ENCODE measurements at places on chromosomes 16 and 17.
A peak's percentile ranks its signal among the peaks of the same experiment; 100 is the strongest.

DNA sequence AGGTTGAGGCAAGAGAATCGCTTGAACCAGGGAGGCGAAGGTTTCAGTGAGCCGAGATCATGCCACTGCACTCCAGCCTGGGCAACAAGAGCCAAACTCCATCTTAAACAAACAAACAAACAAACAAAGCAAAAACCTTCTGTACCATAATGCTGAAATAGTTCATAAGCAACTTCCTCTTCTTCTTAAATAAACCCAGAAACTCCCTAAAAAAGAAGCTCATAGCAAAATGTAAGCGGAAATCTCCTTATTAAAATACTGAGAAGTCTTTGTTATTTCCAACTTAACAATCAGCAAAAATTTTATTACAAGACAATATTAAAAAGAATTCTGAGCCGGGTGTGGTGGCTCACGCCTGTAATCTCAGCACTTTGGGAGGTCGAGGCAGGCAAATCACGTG lies 82.8 kb downstream of the FBXL20 start:
- no peak for DNase-seq

- DNase-seq = peak; percentile 52
Observed at GRCh38 chr16:10256784-10257641, 74.8 kb upstream of the GRIN2A start.

DNA sequence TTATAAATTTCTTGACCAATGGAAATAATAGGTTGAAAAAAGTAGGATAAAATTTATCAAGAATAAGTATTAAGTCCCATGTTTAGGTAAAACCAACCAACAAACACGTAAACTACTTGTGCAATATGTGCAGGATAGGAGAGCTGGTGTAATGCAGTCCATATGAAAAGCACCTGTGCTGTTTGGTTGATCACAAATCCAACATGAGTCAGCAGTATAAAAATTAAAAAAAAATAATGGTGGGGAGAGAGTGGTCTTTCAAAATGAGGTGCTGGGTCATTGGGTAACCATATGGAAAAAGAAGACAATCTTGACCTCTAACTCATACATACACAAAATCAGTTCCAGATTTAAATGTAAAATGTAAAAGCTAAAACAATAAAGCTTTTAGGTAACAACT lies 181.8 kb downstream of the HS3ST3B1 start:
- DNase-seq = no peak

DNA sequence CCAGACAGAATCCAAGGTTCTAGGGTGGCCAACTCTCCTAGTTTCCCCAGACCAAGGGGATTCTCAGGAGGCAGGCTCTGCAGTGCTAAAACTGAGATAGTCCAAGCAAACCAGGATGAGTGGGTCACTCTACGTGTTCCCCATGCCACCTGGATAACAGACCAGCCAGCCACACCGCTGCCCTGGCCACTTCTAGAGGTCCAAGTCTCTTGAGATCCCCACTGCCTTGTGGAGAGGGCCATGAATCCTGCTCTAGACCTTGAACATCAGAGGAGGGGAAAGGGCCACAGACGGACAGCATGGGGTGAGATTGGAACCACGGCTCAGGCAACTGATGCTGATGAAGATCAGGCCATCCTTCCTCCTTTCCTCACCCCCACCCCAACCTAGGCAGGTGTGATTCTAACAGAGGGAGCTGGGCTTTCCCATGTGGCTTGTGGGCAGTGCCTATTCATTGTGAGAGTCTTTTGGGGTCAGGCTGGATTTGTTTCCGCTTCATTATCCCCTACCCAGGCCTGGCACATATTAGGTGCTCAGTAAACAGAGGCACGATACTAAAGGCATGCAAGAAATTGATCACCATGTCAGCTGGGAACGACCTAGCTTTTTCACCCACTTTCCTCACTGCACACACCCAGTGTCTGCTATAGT lies 16.8 kb upstream of the TVP23A start:
- no peak for DNase-seq

DNA sequence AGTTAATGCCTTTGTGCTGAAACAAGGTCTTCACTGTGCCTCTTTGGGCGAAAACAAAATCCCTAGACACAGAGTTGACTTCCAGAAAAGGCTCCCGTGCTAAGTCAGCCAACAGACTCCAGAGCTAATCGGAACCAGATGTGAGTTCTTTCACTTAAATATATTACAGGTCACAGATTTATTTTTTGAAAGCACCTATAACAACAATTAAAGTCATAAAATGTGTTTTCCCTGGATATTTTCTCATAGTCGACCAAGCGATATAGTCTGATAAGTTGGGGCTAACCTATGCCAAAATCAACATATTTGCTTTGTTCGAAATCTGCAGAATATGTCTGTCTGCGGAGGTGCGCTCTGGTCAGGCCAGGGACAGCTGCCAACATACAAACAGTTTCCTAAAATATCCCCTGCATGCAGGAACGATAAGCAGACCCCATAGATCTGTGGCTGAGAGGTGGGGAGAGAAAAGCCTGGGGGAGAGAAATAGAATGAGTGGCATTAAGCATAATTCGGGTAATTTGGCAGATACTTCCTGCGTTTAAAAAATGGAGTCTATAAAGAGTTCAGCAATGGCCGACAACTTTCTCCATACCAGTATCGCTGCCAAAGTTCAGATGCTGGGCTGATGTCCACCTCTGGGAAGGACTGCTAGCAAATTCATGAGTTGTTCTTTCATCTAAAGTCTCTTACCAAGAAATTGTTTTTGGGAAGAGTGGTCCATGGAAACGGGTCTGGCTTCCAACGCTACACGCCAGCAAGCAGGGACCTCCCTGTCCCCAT lies 50.8 kb upstream of the MYH10 start:
- DNase-seq = no peak

DNA sequence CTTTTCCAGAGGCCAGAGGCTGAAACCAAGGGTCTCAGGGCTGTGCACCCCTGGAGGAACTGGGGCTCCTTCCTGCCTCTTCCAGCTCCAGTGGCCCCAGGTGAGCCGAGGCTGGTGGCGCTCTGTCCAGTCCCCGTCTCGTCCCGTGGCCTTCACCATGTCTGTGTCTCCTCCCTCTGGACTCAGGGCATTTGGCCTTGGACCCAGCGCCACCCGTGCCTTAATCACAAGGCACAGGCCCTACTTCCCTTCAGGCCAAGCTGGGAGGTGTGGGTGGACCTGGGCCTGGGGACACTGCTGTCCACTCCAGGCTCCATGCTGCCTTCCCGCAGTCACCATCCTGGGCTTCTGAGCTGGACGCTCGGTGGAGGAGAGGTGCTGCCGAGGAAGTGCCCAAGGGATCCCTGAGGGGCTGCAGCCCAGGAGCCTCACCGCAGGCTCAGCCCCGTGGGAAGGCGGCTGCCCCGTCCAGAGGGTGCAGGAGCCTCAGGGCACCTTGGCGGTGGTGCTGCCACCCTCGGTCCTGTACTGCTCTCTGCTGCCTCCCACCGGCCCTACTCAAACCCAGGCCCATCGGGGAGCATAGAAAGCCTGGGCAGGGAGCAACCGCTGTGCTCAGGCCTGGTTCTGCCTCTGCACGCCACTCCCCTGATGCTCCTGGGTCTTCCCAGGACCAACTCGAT lies 9.6 kb upstream of the APRT start:
- no peak for DNase-seq

GRCh38 chr17:56699186-56699894 lies 105.8 kb downstream of the NOG start:
- DNase-seq = no peak

GRCh38 chr17:55245986-55246385 lies 18.8 kb upstream of the HLF start:
- DNase-seq = no peak

DNA sequence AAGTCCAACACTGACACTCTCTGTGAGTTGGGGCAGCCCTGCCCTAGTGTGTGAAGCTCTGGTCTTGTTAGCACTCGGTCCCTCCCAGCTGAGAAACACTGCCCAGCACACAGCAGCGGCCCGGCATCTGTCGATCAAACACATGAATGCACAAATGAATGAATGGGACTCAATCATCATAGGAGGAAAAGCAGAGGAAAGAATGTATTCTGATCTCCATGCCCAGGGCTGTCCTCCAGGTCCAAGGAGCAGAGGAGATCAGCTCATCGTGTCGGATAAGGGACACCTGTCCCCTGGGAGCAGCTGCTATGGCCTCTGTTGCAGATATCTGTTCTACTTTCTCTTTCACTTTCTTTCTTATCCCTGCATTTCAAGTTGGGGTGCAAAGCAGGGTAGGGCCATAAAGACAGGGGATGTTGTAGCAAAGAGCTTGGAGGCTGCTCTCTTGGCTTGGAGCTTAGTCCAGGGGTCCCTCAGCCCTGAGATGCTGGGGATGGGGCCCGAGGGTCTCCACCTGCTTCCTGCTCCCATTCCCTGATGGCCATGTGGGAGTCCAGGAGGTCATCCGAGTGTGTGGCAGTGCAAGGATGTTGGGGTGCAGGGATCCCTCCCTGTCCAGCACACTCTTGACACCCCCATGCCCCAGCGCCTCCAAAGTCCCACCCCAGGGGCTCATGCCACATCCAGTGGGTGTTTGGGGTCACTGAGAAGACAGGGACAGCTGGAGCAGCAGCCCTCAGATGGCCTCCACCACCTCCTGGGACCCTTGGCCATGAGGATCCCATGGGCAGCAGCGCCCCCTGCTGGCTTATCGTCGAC lies 88.2 kb downstream of the IRF8 start:
- no peak for DNase-seq

GRCh38 chr17:52025236-52025635 lies 133.3 kb downstream of the CA10 start:
- no peak for DNase-seq

All from memory B cell (primary cell).